ENCODE measurements at places on chromosomes 4 and X.

GRCh38 chrX:20224814-20225487 lies 41.8 kb downstream of the RPS6KA3 start:
- DNase-seq: no peak

GRCh38 chr4:41155194-41155830 lies 59.0 kb downstream of the APBB2 start:
- no peak for DNase-seq

DNA sequence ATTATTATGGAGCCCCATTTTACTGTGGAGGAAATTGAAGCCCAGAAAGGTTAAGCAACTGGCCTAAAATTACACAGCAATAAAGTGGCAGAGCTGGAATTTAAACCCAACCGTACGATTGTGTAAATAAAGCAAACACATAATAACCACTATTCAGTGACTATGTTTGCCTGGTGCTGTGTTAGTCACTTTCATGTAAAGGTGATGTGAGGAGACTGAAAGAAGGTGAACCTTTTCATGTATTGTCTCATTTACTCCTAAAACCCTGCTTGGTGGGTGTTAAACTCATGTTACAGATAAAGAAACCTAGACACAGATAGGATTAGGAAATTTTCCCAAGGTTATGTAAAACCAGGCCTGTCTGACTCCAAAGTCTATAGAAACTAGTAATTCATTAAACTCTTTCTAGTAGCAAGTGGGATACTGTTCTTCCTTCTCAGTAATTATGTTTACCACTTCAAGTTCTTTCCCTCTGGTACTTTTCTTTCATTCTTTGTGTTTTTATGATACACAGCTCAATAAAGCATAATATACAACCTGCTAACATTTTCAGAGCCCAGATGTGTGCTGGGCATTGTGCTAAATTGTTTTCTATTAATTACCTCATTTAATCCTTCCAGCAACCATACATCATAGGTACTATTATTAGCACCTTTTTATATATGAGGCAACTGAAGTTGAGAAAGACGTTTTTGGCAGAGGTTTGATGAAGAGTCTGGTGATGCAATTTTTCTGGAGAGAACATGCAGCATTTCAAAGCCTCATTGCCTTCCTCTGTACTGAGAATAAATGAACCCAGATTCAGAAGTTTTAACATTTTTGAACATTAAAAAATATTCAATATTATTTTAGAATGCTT lies 202.7 kb downstream of the SPRY1 start:
- DNase-seq: no peak

- DNase-seq: no peak
Observed at GRCh38 chr4:76195326-76195725, 18.3 kb downstream of the SCARB2 start.

DNA sequence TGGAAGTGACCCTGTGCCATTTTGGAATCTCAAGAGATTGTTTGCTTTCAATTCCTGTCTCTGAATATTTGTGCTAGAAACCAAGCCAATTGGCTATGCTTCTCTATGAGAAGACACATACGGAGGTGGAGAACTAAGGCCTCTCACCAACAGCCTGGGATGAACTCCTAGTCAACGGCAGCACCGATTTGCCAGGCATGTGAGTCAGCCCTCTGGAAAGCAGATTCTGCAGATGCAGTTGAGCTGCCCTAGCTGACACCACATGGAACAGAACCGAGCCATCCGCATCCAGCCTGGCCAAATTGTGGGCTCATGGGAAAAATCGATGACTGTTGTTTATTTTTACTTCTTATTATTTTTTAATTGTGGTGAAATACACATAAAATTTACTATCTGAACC lies 58.2 kb upstream of the WDFY3 start:
- no peak for DNase-seq

DNA sequence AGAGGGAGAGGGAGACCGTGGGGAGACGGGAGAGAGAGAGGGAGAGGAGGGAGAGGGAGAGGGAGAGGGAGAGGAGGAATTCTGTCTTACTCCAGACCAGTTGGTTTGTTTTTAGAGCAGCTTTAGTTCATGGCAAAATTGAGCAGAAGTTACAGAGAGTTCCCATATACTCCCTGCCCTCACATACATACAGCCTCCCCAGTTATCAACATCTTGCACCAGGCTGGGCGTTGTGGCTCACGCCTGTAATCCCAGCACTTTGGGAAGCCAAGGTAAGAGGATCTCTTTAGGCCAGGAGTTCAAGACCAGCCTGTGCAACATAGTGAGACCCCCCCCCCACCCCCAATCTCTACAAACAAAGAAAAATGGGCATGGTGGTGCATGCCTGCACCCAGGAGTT lies 79.8 kb upstream of the OGT start:
- DNase-seq: no peak

GRCh38 chrX:44332437-44332836 lies 11.0 kb downstream of the EFHC2 start:
- DNase-seq: no peak

GRCh38 chr4:108834166-108834834 lies 71.4 kb upstream of the ETNPPL start:
- DNase-seq: peak; percentile 79

DNA sequence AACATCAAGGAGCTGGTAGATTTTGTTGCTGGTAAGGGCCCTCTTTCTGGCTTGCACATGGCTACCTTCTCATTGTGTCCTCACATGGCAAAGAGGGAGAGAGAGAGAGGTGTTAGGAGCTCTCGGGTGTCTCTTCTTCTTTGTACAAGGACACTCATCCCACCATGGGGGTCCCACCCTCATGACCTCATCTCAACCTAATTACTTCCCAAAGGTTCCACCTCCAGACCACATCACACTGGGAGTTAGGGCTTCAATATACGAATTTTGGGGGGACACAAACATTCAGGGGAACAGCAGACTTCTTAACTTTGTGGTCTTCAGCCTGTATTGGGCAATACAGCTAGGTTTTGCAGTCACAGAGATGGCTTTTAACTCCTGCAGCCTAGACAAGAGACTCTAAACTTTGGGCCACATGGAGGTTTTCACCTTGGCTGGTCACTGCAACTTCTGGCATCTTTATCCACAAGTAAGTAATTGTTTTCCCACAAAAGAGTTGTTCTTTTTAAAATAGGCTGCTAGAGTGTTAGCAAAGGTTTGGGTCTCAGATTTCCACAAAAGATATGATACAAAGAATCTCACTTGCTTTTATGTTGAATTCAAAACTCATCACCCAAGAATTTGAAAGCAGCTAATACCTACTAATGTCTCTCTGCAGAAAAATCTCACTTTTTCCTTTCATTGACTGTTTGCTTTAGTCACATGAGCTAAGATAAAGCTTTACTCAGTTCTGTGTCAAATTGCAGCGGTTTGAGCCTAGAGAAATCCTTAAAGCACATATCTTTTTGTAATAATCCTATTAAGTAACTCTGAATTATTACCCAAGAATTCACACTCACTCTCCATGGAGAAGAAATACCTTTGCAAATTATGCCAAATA lies 39.6 kb upstream of the BBS12 start:
- DNase-seq: no peak

DNA sequence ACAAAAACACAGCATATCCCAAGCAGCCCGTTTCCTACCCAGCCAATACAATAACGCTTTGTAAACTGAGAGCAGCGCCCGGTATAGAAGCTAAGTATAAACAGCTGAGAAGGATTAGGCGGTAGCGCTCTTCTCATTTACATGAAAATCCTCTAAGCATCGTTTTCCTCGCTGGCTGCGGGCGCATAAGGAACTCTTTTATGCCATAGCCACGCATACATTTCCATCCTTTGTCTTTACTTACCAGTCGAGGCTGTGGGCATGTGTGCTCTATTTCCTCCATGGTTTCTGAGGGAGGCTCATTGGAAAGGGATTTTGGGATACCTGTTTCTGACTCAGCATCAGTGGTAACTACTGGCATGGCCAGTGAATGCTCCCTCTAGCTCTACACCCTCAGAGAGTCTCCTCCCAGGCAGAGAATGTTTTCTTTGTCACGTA lies 383 bp downstream of the PCYT1B start:
- DNase-seq: no peak

DNA sequence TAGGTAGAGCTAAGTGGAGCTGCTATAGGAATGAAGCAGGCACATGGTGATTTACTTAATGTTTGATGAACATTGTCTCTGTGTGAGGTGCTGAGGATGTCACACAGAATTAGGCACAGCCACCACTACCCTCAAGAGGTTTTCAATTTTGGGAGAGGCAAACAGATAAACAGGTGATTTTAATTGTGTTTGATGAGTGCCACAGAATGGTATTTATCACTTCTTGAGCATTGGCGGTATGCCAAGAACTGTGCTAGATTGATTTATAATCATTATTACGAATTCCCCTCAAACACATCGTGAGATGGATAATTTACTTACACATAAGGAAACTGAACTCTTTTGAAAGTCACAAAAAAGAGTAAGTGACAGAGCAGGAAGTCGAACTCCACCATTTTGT lies 74.8 kb downstream of the FREM3 start:
- DNase-seq: peak; percentile 1

DNA sequence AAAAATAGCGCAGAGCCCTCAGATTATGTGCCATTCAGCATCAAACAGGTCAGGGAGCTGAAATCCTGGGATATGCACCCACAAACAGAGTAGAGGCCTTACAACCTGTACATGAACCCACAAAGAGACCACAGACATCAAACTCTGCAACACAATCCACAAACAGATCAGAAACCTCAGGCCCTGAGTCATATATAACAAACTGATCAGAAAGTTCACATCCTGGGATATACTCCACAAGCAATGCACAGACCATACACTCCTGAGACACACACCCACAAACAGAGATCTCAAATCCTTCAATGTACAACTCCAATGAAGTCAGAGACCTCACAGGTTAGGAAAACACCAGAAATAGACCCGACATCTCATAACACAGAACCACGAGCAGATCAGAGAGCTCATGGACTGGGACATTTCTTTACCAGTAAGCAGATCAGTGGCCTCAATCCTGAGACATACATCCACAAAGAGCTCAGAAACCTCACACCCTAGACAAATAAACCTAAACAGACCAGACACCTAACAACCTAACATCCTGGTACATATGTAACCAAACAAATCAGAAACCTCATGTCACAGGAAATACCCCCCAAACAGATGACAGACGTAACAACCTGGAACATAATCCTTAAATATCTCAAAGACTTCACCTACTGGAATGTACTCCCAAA lies 24.2 kb downstream of the SUV39H1 start:
- no peak for DNase-seq

DNA sequence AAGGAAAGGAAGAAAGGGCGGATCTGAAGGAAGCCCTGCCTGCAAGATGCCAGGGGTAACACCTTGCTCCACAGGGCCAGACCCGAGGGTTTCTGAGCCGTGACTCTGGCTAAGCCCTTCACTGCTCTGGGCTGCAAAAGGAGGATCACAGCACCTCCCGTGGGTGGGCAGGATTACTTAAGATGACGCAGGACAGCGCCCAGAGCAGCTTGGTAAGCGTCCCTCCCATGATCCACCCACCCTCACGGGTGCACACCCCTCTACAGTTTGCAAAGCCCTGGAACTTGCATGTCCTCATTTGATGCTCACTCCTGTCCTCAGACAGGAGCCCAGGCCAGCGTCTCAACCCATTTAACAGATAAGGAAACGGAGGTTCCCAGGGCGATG lies 64.9 kb downstream of the CRMP1 start:
- no peak for DNase-seq

DNA sequence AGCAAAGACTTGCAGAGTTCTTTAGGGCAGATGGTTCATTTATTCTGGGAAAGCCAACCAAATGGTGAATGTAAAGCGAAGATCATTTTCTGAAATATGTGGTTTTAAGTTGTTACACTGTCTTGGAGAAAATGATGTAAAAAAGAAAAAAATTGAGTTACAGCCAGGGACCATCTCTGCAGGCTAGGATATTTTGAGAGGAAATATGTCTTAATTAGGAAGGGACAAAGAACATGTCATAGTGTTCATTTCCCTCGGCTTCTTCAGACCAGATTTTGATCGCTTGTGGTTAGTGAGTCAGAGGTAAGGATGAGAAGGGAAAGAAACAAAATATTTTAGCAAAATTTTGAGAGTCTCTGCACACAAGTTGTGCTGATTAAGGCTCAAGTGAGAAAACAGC lies 59.0 kb upstream of the C1QTNF7 start:
- DNase-seq: no peak

Data from NCI-H446 (cell line).